ENCODE measurements at places on chromosomes 1 and 21.

- DNase-seq: no peak
Measured at GRCh38 chr1:9475061-9475627, 64.1 kb upstream of the SLC25A33 start.

- no peak for DNase-seq
Measured at GRCh38 chr1:177909416-177909815, 60.4 kb downstream of the SEC16B start.

DNA sequence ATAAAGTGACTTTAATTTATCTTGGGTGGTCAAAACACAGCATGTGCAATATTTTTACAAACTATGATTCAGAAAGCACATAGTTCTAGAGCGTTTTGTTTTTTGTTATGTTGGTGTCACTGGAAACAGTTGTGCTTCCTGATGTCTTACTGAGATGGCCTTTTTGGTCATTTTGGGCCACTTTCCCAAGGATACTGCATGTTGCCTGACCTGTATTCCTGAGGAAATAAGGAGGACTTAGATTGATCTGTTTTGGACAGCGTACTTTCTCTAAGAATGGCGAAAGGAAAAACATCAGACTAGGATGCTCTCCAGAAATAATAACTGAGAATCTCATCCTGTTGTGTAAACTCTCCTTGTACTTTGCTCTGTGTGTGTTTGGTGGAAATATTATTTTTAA lies 451.2 kb downstream of the USP25 start:
- no peak for DNase-seq

- peak; percentile 69 for DNase-seq
Measured at GRCh38 chr1:166947398-166948043, 27.8 kb downstream of the ILDR2 start.

DNA sequence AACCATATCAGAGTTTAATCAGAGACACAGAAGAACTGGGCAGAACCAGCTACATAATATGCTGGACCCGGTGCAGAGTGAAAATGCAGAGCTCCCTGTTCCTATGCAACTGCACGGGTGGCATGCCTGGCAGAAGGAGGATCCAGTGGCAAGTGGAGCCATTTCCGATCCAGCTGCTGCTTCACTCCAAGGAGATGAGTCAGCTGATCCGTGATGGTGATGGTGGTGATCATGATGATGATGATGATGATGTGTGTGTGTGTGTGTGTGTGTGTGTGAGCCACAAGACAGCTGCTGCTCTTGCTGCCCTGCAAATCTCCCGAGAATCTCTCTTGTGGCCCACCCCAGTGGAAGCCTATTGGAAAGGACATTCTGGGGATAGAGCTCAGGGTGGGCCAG lies 133.0 kb downstream of the URB2 start:
- DNase-seq: no peak

GRCh38 chr1:230797376-230797920 lies 50.3 kb downstream of the CAPN9 start:
- DNase-seq: no peak
